ENCODE measurements at places on chromosomes 2 and 18.

GRCh38 chr2:174211954-174212353 is 36.4 kb downstream of the OLA1 start:
- DNase-seq: no peak

GRCh38 chr2:20012282-20013125 is at the start of gene MATN3:
Gene MATN3, minus strand, starts transcription at chr2:20012668. Its CDS starts 37 bp downstream, at chr2:20012631.
- no peak for DNase-seq

DNA sequence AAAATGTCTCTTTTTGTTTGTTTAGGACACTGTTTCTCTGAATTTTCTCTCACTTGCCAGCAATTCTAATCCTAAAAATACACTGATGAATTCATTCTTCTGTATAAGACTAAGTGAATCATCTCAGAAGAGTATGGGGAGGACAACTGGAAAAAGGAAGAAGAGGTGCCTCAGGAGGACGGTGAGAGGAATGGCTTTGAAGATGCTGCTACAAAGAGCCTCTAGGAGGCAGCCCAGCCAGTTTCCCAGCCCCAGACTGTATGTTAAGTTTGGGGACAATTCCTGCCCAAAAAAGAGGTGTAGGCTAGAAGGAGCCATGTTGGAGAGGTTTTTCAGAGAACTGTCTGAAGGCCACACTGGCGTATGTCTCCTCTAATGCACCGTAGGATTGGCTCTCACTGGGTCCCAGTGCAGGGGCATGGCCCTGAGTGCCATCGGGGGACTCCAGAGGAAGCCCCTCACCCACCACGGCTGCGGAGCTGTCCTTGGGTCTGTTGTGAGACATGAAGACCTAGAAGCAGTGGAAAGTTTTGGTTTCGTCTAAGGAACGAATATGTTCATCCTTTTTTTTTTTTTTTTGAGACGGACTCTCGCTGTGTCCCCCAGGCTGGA is 3.1 kb upstream of the SDC1 start:
- no peak for DNase-seq

DNA sequence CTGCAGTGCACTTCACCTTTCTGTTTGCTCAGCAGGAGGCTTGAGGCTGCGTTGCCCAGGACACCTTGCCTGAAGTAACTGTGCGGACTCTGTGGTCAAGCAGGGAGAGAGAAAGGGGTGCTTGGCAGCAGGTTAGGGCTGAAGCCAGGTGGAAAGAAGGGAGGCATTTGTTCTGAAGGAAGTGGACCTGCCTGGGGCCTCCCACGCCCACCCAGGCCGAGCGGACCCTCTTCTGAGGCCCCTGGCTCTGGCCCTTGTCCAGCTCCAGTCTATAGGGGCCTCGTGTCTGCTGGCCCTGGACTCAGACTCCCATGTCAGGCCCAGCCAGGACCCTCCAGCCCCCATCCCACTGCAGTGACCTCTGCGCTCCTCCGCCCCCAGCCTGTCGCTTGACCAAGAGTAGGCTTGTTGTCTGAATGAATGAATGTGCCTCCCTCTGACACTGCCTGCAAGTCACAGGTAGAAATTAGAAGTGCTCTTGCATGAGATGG is 2.5 kb downstream of the SNED1 start:
- DNase-seq: no peak

DNA sequence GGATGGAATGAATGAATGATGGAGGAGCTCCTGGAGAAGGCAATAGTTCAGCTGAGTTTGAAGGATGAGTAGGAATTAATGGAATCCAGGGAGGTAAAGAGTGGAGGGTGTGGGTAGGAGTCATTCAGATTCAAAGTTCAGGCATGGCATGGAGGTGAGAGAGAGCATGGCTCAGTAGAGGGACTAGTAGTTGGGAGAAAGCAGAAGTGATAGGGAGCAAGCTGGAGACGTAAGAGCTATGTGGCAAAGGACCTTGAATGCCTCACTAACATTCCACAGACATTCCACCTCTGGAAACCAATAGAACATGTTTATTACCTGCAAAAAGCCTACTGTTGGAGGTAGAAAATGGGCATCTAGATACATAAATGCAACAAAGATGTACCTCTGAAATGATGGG is 170.1 kb downstream of the HAUS1 start:
- DNase-seq: no peak

GRCh38 chr2:70354264-70354949 is 52.5 kb upstream of the FAM136A start:
- peak; percentile 55 for DNase-seq

DNA sequence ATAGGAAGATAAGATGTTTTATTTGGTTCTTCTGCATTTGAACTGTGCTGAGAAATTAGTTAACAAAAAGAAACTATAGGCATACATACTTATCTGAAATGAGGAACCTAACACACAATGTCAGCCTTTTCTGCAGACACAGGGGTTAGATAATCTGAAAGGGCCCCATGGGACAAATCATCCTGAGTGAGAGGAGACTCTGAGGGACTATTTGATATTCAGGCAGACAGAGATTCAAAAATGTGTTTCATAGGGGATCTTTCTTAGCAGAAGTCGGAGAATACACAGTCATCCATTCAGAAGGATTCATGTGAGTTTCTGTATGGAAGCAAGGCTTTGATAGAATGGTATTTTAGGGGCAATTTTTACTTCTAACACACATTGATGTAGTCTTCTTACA is 79.1 kb downstream of the NCKAP5 start:
- DNase-seq: no peak

DNA sequence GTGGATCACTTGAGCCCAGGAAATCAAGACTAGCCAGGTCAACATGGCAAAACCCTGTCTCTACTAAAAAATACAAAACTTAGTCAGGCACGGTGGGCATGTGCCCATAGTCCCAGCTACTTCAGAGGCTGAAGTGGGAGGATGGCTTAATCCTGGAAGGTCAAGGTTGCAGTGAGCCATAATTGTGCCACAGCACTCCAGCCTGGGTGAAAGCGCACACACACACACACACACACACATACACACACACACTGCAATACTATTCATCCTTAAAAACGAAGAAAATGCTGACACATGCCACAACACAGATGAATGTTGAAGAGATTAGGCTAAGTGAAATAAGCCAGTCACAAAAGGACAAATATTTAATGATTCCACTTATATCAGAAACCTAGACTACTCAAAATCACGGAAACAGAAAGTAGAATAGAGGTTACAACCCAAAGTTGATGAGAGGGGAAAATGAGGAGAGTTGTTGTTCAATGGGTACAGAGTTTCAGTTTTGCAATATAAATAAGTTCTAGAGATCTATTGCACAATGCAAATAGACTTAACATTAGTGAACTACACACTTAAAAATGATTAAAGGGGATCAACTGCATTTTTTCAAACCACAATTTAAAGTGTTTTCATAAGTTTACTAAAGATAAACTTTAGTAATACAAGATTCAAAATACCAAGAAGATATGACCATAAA is 114.5 kb downstream of the USP34 start:
- no peak for DNase-seq

GRCh38 chr2:189570570-189571031 is 10.0 kb downstream of the SLC40A1 start:
- no peak for DNase-seq

- no peak for DNase-seq
These were observed 181.7 kb upstream of the SIX3 start for GRCh38 chr2:44759823-44760222.

DNA sequence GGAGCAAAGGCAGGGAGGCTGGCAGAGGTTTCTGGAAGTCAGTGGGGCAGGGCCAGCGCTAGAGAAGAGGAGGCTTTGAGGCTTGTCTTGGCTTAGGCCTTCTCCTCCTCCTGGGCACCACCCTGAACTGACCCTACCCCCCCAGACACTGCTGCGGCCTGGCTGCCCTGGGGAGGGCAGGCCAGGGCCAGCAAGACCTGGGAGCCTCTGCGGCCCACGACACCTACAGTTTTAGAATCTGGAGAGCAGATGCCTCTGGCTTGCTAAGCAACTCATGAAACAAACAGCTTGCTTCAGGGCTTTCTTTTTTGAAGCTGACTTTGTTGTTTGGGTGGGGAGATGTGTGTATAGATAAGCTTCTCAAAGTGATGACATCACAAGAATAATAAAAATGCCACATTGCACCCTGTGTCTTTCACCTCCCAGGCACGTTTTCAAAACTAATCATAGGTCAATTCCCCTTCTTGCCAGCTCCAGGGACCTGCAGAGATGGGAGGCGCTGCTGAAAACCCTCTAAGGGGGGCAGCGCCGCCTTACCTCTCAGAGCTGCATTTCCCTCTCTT is 46.2 kb upstream of the SMAD7 start:
- no peak for DNase-seq

DNA sequence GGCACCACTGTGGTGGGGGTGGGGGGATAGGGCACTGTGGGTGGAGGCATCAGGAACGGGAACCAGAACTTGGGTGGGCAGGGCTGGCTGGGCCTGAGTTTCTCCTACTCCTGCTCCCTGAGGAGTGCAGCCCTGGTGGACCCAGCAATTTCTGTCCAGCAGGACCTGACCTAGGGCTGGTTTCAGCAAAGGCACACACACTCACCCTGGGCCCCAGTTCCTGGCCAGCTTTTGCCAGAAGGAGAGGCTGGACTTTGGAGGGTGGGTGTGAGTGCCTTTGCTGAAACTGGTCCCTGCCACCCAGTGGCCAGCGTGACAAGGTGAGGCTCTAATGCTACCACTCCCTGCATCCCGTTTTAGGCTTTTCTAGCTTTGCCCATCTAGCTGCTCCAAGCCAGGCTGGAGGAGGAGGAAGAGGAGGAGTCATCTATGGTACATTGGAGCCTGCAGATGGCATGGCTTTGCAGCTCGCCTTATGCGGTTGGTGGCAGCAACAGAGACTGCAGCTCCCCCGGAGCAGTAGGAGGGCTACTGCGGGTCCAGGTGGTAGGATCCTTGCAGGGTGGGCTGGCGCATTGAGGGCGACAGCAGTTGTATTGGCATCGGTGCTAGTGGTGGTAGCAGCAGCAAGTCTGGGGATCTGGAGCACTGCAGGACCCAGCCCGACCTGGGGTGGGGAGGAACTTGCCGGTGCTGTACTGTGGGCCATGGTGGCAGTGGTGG is 40.4 kb upstream of the IMP4 start:
- DNase-seq: no peak

- DNase-seq: no peak
These were observed 63.8 kb downstream of the RTP5 start for GRCh38 chr2:241933179-241933911.

DNA sequence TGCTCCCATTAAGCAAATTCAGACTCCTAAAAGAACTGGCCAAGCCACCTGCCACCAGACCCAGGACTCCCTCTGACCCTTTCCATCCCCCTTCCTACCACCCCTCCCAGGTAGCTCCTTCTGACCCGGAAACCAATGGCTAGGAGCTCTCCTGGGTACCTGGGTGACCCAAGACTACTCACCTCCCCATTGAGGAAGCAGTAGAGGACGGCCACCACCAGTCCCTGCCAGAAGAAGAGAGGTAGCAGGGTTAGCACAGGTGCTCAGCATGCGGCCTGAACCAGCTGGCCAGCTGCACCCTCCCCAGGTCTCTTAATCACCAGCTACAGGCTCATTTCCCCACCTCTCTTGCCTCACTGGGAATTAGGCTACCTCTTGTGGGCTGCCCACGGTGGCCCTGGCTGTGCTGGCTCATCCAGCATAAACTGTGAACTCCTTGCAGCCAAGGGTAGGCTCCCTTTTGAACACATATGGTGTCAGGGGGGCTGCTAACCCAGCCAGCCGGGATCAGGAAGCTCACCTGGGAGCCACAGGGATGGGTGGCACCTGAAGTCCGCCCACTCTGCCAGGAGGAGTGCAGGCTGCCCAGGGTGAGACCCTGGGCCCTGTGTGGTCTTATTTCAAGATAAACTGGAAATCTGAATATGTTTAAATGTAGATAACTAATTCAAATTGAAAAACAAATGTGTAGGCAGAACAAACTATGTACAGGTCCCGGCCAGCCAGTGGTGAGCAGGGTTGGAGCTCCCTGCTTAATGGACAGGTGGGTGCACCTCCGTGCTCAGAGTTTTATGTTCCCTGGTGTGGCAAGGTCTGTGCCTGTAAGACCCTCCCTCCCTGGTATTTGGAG is 9.9 kb downstream of the TMEM37 start:
- no peak for DNase-seq

DNA sequence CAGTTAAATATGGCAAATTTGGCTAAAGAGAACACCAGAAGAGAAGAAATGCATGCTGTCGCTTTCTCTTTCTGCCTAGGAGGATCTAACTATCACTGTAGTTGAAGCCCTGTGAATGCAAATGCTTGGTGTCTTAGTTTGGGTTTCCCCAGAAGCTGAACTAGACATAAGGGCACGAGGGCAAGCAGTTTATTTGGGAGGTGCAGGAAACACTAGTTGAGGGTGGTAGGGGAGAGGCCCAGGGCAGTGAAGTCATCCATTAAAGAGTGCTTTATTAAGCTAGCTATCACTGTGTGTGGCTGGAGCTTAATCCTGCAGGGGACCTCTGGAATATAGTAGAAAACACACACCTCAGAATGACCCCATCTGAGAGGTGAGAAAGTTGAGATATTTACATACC is 639.8 kb upstream of the ZEB2 start:
- DNase-seq: no peak

- DNase-seq: no peak
These were observed 20.6 kb downstream of the EIF4E2 start for GRCh38 chr2:232571026-232571474.

DNA sequence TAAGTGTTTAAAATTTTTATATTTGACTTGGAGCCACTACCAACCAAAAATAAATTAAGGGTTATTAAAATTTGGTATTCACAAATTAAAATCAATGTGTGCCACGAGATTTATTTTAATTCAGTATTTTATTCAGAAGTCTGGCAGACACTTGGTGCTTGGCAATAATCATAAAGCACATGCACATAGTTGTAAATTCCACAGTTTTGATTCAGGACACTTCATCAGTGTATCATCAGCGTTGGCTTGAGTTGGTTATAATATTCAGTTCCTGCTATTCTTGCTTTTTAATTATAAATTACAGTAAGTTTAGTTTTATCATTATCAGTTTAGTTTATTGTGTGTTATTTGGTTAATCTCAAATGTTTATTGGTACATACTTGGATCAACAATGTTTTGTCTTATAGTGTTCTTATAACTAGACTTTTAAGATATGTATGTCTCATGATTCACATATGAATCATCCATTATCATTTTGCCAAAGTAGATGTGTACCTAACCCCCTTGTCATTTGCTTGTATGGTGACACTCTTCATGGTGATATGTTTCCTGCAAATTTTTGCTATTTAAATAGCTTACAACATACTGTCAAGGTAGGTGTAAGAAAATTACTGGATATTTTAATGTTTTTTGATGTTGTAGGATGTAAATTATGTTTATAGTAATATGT is 237.9 kb downstream of the BABAM2 start:
- peak; percentile 50 for DNase-seq

Data from RKO (cell line).